ENCODE measurements at places on chromosomes 4 and X.

DNA sequence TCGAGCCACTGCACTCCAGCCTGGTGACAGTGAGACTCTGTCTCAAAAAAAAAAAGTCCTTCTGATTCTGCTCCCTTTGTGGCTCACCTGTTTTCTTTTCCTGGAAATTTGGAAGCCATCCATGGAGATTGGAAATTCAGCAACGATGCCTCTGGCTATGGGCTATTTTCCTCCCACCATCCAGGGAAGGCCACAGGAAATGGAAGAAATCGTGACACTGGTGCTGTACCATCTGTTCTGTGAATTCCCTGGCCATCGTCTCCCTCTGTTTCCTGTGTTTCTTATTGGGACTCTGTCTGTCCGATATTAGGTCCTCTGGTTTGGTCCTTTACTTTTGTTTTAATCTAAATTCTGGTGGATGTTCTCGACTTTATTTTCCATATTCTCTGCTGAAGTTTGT is 29.4 kb upstream of the ADRA2C start:
- DNase-seq, result no peak

GRCh38 chr4:106691749-106692148 is 323.2 kb upstream of the GIMD1 start:
- no peak for DNase-seq

GRCh38 chrX:49165901-49166881 is 3.6 kb downstream of the MAGIX start:
- DNase-seq, result peak; percentile 30

DNA sequence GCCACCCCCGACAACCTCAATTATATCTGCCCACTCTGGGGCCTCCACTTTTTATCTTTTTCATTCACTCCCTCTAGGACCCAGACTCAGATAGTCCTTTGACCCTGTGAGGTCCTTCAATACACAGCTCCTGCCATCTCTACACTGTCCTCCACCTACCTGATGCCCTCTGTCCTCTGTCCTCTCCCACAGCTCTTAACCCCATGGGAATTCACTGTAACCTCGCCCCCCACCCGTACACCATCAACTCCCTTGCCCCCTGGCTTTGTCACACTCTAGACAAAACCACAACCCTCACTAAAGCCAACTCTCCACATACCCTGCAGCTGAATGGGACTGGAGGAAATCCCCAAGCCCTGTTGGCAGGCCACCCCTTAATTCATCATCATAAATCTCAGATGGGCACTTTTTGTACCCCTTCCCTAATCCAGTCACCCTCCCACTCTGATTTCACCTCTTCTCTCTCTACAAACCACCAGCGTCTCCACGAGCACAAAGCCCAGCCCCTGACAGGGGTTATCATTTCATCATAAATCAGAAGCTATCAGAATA is 52.3 kb upstream of the ENPP6 start:
- DNase-seq, result no peak

- no peak for DNase-seq
Measured at GRCh38 chr4:186623546-186623945, 68.2 kb upstream of the MTNR1A start.

- DNase-seq, result no peak
Measured at GRCh38 chr4:76665153-76665552, 230.1 kb downstream of the SHROOM3 start.

DNA sequence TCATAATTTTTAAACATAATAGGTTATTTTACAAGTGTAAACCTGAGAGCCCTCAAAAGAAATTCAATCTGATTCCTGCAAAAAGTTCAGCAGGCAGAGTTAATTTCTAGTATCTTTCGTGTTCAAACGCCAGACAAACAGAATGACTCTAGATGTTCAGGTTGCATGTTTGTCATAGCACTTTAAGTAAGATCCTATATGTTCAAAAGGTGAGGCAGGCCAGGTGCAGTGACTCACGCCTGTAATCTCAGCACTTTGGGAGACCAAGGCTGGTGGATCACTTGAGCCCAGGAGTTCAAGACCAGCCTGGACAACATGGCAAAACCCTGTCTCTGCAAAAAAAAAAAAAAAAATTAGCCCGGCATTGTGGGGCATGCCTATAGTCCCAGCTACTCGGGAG is 1.1 kb upstream of the RASSF6 start:
- no peak for DNase-seq

DNA sequence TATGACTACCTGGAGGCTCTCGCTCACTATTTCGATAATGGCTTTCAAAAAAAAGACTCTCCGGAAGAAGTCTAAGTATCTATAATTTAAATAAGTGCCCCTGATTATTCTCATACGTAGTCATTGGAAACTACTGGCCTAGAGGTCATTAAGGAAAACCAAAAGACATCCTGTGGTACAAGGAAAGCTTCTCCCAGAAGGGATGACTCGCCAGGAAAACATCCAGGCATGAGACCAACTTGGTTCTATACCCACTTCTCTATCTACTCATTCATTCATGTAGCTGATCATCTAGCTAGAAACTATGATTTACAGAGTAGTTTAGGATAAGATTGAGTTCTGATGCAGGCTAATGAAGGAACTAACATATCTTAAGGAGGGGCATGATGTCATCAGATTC is 37.7 kb downstream of the SOX3 start:
- no peak for DNase-seq

- DNase-seq, result no peak
Measured at GRCh38 chrX:15098505-15098904, 171.4 kb downstream of the ASB9 start.

GRCh38 chrX:28408017-28408723 is 179.1 kb upstream of the IL1RAPL1 start:
- no peak for DNase-seq

- DNase-seq, result no peak
Measured at GRCh38 chrX:10557166-10557565, 63.2 kb downstream of the MID1 start.

DNA sequence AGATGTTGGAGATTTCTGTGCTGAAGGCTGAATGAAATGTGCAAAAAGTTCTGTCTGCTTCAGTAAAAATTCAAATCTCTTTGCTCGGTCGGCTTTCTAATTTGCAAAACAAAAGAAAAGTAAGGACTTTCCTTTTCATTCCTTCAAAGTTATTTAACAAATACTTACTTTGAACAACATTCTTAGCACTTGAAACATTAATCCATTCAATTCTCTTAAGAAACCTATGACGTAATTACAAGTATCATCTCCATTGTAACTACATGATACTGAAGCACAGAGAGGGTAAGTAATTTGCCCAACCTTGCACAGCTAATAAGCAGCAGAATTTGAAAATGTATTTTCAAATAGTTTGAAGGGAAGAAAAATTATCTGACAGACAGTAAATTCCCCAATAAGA is 6.9 kb downstream of the SMARCA1 start:
- DNase-seq, result no peak

DNA sequence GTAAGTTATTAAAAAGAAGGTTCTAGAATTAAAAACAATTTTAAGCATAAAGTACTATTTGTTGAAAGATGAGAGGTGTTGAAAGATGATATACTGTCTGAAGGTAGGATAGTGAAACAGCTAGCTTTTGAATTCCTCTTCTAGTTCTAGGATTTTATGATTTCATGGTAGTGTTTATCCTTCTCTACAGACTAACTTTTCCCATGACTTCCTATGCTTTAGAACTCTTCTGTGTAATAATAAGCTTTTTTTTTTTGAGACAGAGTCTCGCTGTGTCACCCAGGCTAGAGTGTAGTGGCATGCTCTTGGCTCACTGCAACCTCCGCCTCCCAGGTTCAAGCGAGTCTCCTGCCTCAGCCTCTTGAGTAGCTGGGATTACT is 96.0 kb upstream of the NUDT6 start:
- DNase-seq, result no peak

- DNase-seq, result no peak
Measured at GRCh38 chrX:123927845-123928244, 33.7 kb upstream of the STAG2 start.

- no peak for DNase-seq
Measured at GRCh38 chrX:11789809-11790208, 31.8 kb downstream of the MSL3 start.

- DNase-seq, result no peak
Measured at GRCh38 chr4:170721812-170722373, 632.1 kb upstream of the AADAT start.

- no peak for DNase-seq
Measured at GRCh38 chr4:10207116-10207515, 90.5 kb upstream of the WDR1 start.

DNA sequence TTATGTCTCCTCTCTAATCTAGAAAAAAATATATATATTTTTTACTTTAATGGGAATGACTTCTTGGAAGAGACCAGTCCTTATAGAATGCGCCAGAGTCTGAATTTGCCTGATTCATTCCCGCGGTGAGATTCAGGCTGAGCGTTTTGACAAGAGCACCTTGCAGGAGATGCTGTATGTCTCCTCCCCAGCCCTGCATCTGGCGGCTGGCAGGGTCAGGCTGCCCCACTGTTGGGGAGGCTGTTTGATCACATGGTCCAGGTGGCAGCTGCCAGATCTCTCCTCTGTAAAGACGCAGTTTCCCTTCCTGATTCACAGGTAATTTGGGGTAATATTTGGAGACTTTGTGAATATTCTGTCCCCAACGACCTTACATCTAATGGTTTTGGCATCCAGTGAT is 9.7 kb downstream of the PDZD4 start:
- no peak for DNase-seq

DNA sequence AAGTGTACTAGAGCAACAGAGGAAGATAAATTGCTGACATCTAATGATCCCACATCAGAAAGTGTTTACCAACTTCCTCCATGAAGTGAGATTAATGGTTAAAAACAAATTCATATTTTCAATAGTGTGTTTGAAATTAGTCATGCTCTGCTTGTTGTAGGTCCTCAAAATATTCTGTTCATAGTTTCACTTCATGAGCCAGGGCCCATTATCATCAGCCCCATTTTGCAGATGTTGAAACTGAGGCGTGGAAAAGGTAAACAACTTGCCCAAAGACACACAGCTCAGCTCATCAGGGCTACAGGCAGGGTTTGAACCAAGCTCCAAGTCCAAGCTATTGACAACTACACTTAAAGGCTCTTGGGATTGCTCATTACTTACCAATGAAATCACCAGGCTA is 103.5 kb upstream of the PPARGC1A start:
- no peak for DNase-seq

GRCh38 chr4:100977274-100977673 is 370.1 kb downstream of the PPP3CA start:
- no peak for DNase-seq

GRCh38 chr4:95362906-95363558 is 185.7 kb downstream of the UNC5C start:
- DNase-seq, result no peak

DNA sequence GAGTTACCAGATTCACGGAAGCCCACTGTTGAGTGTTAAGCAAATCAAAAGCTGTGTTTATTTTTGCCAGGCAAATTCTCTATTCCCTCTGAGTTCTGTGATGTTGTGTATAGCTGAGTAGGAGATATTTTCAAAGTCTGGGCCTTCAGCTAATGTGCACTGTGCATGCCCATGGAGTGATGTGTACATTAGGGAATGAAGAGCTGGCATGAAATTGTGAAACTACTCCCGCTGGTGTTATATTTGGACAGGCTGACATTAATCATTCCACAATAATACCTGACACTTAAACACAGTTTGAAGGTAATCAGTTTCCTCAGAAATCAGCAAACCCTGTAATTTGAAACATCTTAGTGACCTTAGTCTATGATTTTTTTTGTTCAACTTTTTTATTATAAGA is 88.1 kb upstream of the MBNL3 start:
- no peak for DNase-seq

DNA sequence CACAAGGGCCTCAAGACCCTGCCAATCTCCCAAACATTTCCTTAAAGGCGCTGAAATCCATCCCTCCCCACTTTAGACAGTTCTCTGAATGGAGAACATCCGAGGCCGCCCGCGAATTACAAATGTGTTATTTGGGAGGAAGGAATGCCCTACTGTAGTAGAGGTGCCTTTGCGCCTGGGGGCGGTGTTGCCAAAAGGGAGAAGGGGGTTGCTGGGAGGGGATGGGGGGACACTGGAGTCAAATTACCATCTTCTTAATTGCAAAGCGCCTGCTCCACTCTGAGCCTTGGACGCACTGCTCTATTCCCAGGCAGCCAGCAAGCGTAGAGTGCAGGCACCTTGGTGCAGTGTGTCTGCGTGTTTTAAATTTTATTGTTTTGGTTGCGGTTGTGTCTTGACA is 2.7 kb downstream of the TMEM255A start:
- DNase-seq, result no peak

DNA sequence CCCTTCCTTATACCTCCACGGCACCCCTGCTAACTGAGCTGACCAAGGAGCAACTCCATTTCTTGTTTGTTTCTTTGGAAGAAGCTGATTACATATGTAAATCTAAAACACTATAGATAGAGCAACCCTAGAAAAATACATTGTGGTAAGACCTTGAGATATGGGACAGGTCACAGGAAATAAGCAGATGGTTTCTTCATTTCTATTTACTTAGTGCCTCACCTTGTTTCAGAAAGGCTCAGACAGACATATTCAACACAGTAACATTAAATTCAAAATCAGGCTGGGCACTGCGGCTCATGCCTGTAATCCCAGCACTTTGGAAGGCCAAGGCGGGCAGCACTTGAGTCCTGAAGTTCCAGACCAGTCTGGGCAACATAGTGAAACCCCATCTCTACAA is 47.3 kb downstream of the IRF2 start:
- no peak for DNase-seq

DNA sequence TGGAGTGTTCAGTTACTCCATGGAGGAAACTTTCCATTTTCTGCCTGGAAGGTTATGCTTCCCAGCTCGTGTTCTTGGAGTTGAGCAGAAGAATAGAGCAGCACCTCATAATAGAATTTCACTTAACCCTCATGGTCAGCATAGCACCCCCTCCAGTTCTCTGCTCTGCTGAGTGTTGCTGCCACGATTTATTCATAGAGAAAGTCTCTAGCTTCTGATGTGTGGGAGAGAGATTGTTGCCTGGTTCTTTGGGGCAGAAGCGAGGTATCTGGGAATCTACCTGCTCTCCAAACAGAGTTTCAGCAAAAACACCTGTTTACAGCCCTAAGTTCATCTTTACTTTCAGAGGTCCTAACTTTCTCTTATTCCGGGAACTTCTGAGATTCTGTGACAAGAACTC is 3.9 kb upstream of the DTHD1 start:
- DNase-seq, result no peak

DNA sequence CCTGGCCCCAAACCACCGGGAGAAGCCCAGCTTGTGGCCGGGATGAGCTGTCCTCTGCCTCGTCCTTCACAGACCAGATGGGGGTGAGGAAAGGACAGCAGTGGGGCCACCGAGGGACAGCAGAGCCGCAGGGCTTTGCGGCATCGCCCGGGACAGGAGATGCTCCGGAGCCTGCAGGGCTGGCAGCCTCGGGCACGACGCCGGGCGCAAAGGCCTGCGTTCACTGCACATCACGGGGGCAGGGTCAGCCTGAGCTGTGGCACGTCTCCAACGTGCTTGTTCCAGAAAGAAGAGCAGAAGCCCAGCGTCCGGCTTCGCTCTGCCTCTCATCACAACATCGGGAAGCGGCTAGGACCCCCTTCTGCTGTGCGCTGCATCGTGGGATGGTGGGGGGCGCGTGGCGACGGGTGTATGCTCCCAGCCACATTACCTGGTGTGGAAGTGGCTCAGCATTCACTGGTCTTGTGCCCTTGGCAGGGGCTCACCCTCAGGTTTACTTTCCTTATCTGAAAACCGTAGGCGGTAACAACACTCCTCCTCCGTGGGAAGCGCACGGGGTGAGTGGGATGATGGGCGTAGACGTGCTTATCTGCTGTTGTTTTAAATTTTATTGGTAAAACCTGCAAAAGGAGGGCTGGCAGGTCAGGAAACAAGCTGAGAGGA is 7.4 kb downstream of the TADA2B start:
- no peak for DNase-seq
